ENCODE measurements at places on chromosomes 5 and 9.
A peak's percentile ranks its signal among the peaks of the same experiment; 100 is the strongest.

DNA sequence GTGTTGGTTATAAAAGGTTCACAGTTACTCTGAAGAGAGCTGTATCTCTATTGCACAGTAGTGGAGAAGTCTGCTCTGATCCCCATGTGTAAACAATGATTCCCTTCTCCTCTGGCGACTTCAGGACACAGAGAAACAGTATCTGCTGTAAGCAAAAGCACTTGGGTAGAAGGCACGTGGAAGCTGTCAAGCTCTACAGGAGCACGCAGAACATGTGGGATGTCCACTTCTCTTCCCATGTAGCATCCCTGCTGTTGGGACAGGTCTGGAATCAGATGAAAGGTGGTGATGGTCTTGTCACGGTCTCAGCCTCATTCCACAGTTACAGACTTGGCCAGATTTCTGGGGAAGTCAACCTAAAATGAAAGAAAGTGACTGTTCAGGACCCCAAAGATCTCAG, 9.4 kb upstream of the MAPK9 start:
- DNase-seq = no peak

GRCh38 chr5:173791878-173792277, 96.3 kb upstream of the CPEB4 start:
- DNase-seq = no peak

GRCh38 chr5:170121321-170121720, 15.6 kb downstream of the FOXI1 start:
- DNase-seq = no peak

DNA sequence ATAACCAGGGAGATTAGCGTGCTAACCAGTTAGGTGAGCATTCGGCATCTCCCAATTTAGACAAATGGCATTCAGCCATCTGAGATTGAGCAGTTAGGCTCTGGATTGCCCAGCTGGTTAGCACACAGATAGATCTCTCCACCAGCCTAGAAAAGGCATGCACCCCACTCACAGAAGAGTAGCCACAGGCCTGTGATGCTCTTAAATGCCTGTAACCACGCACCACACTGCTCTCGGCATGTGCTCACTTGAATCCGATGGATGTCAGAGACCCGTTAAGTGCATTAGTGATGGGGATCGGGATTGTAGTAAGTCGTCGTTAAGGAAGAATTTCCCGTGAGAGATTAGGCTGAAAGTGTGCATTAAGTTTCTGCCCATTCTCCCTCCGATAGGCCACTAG, 23.0 kb downstream of the MARCHF6 start:
- DNase-seq = no peak

DNA sequence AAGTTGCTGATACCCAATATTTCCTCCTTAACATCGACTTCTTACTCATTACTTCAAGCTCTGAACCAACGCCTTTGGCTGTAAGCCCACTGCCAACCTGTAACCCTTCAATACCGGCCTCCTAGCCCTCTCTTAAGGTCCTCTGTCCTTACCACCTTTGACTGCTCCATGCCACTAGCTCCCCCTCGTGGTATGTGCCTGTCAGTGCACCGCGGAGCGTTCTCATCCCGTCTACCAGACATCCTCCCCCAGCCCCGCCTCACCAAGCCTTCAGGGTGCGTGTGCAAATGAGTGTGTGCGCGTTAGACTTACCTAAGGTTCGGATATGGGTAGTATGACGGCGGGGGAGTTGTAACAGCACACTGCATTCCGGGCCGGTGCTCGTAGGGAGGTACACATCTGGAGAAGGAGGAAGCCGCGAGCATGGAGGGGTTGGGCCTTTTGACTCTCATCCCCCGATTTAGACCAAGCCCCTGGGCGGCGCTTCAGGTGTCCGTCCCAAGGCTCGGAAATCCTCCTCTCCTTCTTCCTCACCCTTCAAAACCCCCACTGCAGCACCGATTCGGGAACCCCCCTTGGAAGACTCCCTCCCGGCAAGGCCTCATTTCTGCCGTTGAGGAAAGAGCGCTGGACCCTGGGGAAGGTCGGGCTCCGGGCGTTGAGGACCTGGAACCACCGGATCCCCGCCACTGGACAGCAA, 2.8 kb upstream of the MYORG start:
- DNase-seq = peak; percentile 88

Measured in activated naive CD8-positive, alpha-beta T cell treated with anti-CD3 and anti-CD28 coated beads for 36 hours (primary cell).